ENCODE measurements at places on chromosomes 3 and 15.

GRCh38 chr15:98647026-98647773, 1.1 kb upstream of the IGF1R start:
- peak; percentile 31 for DNase-seq

DNA sequence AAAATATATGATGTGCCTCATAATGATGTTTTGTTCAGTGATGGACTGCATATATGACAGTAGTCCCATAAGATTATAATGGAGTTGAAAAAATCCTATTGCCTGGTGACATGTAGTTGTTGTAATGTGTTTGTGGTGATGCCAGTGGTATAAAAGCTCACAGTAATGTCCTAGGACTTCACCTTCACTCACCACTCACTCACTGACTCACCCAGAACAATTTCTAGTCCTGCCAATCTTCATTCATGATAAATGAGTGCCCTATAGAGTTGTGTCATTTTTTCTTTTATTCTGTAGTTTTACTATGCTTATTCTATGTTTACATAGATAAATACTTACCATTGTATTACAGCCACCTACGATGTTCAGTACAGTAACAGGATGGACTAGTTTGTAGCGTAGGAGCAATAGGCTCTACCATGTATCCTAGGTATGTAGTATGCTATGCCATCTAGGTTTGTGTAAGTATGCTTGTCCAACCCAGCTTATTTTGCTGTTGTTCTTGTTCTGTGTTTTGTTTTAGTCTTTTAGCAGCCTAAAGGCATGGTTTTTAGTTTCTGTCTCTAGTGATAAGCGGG, 88.5 kb upstream of the LRRFIP2 start:
- no peak for DNase-seq

DNA sequence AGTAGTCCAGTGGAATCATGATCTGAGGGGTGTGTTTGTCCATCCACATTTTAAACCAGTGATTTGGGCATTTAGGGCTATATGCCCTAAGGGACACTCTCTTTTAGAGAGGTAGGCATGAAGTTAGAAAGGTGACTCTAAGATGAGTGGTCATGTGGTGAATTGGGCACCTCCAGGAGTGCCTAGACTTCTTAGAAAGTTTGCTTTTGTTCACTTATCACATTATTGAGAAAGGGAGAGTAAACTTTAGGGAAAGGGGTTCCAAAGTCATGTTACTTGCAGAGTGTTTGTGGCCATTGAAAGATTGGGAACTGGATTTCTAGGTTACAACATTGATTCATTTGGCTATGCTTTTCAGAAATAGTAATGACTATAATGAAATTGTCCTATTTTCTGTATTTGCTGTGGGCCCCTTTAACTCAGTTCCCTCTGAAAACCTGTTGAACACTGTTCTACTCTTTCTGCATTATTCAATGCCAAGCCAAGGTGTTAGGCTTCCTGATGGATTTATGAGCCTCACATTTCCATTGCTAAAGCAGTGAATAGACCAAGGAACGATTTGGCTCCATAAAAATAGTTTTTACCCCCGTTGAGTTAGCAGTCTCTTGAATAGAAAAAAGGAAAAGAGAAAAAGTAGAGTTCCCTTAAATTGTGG, 169.3 kb downstream of the PTPRG start:
- no peak for DNase-seq

- peak; percentile 18 for DNase-seq
These were observed 919 bp downstream of the IDH2 start for GRCh38 chr15:90101130-90101968.

DNA sequence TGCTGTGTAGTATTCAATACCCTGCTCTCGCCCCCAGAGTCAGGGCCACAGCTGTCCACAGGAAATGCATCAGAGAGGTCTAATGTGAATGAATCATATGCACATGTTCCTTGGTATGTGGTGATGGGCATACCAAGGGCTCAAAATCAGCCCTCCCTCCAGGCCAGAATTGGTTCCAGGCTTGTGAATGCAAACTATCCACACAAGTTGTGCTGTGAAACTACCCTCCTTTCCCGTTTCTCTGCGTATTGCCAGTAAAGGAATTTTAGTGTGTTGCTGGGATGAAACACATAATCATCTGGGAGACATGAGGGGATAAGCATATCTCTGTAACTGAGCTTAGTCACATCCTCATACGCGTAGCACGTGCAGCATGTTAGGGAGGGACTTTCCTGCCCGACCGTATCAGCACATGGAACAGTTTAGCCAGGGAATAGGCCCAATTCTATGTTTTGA, 9.2 kb upstream of the MME start:
- DNase-seq, result no peak

DNA sequence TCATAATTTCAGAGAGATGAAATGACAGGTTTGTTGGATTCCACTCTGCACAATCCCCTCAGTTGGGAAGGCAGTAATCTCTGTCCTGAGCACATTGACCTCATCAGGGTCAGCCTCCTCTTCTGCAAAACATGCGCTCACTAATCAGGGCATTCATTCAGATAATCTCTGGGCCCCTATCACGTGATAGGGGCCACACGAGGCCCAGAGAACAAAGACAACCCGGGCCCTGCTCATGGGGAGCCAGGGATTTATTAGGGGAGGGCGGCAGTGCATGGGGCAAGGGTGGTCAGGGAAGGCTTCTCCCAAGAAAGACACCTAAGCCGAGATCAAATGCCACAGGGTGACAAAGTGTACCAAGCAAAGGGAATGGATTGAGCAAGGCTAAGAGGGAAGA, 1.1 kb downstream of the TCTA start:
- no peak for DNase-seq

DNA sequence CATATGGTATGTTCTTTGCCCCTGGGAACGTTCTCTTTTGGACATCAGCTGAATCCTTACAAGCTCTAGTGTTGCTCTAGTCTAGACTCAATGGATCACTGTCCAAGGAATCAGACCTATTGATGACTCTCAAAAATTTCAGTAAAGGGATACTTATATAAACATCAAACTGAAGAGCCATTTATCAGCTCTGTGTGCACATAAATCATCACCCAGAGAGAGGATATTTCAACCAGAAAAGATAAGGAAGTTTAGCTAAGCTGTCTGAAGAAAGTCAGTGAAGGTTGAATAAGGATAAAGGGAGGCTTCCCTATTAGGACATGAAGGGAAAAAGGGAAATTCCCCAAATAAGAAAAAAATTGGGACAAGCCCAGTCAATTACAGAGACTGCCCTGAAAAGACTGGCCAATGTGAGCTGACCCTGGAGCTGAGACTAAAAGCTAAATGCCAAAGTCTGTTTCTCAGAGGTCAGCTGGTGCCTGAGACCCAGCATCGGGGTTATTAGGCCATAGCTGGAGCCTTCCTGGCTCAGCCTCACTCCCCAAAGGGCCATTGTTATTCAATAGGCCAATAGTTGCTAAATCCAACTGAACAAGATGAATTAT, 424.1 kb upstream of the THBS1 start:
- DNase-seq, result no peak

GRCh38 chr3:55894605-55895004, 407.5 kb upstream of the WNT5A start:
- DNase-seq, result no peak

DNA sequence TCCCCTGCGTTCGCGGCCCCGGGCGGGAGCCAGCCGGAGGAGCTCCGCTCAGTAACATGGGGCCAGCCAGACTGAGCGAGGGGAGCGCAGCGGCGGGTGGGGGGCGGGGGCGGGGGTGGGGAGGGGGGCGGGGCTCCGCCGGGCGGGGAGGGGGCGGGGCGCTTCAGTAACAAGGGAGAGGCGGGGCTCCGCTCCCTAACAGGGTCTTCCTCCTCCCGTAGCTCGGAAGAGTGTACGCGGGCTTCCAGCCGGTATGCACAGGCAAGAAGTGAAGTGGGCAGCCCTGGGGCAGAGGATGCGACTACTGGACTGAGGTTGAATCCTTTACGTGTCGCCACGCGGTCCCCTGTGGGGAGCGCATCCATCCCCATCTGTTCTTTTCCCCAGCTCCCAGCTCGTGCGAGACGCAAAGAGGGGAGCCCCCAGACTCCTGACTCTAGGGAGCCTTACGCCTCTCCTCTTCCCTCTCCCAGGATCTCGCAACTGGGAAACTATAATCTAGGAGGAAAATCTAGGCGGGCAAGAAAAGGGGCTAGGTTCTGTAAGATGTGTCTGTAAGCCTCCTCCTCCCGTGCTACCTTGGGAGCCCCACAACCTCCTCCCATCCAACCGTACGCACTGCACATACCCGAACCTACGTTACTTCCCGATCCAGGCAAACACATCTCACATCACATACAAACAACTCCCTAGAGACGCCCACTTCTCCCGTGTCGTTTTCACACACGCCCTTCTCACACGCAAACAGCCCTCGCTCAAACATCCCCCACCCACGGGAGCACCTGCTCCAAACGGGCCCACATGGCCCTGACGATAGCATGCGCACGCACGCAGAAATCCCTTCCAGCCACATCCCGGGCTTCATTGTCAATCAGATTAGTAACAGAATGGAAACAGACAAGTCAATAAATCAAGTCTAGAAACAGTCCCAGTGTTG, at the start of gene SHF:
TSS of gene SHF (minus strand) at position 73 of the 937 bp plus-strand sequence. CDS start at position 58, 15 bp downstream.
- peak; percentile 30 for DNase-seq

- DNase-seq, result no peak
These were observed 75.6 kb downstream of the GMNC start for GRCh38 chr3:190786898-190787297.

DNA sequence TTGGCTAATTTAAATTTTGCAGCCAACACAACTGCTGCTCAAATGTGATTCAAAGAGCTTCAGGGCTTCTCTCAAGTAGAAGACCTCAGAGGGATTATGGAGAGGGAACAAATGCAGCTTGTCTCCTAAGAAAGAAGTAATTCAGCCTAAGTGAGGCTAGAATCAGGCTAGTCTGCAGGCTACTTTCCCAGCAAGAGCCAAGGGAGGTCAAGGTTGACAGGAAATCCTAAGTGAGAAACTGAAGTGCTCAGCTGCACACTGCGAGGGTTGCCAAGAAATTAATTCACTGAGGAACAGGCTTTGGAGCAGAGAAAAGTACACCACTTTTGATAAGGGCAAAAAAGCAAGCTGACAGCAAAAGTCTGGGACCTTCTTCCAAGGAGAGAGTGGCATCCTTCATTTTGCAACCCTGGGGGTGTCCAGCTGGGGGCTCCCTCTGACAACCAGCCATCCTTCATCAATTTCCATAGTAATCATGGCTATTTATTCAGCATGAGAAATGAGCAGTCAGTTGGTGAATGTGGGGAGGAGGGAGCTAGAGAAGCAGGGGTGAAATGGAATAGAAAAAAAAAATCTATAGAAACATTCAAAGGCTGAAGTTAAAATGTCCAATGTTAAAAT, 646.4 kb upstream of the ADAMTS9 start:
- DNase-seq, result no peak

DNA sequence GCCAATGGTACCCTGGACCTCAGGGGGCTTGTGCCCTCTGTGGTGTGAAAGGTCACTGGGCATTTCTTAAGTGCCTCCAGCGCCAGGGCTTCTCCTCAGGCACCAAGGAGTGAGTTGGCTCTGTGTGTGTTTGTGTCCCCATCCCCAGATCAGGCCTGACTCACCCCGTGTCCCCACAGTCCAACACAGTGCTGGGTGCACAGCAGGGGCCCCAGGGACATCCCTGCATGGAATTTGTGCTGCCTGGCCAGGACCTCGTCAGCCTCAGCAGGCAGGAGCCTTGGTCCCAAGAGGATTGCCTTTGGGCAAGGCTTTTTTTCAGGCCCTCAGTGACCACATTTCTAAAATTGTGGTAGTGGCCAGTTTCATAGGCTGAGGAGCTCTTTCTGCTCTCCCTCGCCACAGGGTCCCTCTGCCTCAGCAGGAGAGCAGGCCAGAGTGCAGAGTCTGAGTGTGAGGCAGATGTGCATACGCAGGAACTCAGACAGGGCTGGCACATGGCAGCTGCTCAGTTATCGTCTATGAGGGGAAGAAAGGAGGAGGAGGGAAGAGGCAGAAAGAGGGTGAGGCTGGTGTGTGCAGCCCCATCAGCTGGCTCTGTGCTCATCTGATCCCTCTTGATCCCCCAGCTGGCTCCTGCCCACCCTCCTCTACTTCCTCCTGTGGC, 215.6 kb downstream of the RPLP1 start:
- no peak for DNase-seq

Data from CD4-positive, alpha-beta T cell treated with Interleukin-15 for 4 hours (primary cell).